Effector memory CD4-positive, alpha-beta T cell (primary cell): ENCODE measurements at places on chromosomes 12 and 14.

DNA sequence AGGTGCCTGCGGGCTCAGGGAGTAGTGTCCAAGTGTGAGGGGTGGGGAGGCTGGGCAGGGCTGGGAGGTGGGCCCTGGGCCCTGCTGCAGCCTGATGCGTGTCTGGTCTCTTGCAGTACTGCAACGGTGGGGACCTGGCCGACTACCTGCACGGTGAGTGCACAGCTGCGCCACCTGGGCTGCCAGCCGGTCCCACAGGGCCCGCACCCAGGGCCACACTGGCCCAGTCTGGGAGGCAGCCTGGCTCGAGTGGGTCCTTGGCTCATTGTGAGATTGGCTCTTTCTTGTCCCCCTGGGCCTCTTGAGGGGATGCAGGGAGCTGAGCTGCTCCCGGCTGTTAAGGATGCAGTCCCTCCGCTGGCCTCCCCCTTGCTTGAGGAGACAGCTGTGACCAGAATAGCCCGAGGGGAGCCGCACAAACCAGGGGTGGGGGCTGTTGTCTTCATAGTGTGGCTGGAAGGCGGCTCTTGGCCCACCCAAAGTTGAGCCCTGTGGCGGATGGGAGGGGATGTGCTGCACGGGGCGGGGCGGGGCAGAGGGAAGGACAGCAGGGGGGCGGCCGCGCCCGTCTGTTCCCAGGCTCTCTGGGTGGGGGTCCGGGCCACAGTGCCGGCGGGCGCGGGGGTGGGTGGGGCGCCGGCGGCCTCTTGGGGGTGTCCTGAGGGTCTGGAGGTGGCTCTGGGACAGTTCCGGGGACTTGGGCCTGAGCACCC lies 13.1 kb downstream of the ULK1 start:
- DNase-seq, result no peak

DNA sequence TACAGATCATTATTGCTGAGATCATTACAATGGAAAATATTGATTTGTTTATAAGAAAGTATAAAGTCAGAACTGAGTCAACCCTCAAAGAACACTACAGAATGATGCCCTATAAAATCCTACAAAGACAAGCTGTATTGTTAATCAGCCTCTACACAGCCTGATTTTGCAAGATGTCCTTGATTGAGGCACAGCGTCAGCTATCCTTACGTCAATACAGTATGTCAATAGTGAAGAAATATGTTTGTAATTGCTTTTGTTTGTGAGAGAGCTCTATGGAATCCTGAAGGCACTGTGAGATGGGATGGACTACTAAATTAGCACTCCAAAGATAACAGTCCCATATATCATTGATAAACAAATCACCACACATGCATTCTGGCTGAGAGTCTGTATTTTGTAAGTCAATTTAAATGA lies 70.7 kb downstream of the RASSF9 start:
- no peak for DNase-seq

- DNase-seq, result no peak
These were observed 34.3 kb upstream of the VWF start for GRCh38 chr12:6158749-6159148.

DNA sequence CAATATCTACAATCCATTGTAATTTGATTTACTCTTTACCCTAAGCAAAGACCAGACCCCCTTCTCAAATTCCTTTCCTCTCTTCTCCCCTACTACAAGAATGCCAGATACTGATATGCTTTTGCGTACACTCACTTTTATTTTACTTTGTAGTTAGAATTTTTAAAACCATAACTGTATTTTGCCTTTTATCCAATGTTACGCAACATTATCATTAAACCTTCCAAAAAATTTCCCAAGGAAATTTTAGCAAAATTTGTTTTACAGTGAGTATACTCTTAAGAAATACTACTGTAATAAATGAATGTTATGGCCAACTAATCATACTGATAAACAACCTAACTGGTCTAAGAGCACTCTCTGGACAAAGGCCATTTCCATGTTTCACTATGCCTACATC lies 22.3 kb downstream of the ATP2B1 start:
- DNase-seq, result no peak

DNA sequence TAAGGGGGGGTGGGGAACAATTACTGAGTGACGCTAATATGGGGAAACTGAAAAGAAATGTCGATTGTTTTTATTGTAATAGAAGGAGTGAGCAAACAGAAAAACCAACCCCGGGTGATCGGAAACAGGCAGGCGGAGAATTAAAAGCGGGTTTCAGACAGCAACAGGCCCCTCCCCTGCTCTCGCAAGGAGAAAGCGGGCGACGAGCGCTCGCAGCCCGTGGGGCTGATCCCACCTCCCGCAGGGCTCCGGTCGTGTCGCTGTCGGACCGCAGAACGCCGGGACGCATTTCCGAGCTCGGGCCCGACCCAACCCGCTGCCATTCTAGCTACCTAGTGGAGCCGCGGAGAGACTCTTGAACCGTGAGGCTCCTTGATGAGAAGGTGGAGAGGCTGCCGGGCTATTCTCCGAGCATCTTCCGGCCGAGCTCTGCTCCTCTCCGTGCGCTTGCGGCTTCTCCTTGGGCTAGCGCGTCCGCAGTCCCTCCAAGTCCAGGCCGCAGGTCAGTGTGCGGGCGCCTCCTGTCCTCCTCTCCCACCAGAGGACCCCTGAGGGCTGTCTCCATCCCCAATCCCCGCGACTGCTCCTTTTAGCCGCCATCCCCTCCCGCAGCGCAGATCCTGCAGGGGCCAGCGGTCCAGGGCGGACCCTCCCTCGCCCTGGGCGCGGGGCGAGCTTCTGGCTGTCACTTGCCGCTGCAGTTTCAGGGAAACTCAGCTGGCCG lies 4.1 kb upstream of the PAX9 start:
- DNase-seq, result no peak
